ENCODE measurements at places on chromosomes 3 and 15.

GRCh38 chr15:65376767-65377104, 1.1 kb downstream of the IGDCC3 start:
- peak; percentile 51 for DNase-seq

GRCh38 chr3:9173445-9173844, 76.0 kb downstream of the SRGAP3 start:
- DNase-seq = no peak

- peak; percentile 68 for DNase-seq
Measured at GRCh38 chr3:25856902-25857518, 67.1 kb downstream of the OXSM start.

DNA sequence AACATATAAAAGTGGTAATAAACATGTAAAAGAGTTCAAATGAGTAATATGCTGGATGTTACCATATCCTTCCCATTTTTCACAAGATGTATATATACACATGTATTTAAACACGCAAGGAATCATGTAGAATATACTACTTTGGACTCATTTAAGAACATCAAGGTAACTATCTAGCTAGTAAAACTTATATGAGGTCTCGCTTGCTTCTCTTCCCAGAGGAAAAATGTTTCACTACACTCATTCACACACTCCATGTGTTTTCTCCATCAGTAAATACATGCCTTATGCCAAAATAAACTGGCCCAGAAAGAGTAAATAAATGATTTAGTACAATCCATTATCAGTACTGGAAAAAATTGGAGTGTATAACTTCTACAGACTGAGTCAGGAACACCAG, 229.2 kb upstream of the MME start:
- DNase-seq = no peak

DNA sequence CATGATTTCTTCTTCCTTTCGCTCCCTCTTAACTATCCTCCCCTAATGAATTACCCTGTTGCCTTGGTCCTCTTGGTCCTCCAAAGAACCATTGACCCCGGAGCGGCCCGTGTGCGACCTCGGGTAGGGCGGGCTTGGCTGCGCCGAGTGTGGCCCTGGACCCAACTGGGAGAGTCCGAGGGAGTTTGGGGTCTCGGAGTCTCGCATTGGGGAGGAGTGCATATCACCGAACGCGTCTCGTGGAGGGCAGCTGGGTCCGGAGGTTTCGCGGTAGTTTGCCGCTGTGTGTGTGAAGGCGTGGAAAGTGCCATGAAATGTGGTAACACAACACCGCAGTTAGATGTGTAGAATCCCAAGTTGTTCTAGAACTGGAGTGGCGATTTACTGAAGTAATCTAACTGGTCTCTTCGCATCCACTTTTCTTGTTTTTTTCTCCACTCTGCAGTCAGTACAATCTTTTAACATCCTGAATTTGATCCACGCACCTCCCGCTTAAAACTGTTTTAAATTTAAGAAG, 363 bp downstream of the GTF2E1 start:
- no peak for DNase-seq

GRCh38 chr3:125357032-125357658, 18.0 kb downstream of the ZNF148 start:
- DNase-seq = no peak

DNA sequence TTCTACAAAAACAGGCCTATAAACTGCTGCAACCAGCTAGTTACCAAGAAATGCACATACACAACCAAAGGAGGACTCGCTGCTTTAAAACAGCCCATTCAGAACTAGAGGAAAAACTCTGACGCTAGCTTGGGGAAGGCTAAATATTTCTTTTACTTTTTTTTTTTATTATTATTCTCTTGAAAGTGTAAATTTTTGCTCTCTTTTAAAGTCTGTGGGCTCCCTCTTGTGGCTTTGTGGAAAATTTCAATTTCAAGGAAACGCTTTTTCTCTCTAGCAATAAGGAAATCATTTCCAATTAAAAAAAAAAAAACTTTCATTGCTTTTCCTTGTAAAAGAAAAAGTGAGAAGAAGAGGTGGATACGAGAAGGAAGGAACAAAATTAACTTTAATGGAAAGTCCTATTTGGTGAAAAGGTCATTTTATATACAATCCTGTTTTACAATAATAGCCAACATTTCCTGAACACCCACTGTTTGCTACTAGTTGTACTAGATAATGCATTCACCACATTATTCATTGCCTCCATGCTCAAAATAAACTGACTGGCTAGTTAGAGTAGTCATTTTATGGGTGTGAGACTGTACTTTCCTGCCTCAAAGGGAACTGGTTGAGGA, 51.2 kb upstream of the SAMMSON start:
- no peak for DNase-seq

GRCh38 chr3:50532062-50532705, 28.8 kb upstream of the CACNA2D2 start:
- DNase-seq = no peak

GRCh38 chr3:46386205-46386604, 15.5 kb downstream of the CCR5 start:
- no peak for DNase-seq

- no peak for DNase-seq
Measured at GRCh38 chr15:61946778-61947177, 113.5 kb downstream of the VPS13C start.

DNA sequence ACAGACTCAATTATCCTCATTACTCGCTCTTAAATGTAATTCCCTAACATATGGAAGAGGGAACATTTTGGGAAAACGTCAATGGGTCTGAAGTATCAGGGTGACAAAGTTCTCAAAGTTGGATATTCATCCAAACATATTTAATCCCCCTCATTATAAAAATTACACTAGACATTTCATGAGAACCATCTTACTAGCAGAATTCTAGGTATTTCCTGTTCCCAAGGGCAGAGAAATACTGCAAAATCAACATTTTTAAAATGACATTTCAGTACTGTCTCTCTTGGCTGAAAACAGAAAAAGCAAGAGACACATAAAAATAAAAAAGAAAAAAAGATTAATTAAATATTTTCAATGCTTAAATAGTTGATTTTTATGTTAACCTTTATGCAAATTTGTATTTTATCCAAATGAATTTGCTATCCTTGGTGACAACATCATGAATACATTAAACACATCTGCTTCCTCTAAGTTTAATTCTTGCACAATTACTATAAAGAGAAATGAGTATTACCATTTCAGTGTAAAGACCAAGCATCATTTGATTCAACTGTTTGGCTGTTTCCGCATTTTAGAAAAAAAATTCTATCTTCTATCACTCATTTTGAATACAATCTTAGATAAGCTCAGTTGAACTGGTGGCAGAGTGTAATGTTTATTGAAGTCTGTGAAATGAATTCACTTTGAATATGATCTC, 114.8 kb upstream of the COL8A1 start:
- DNase-seq = no peak

- no peak for DNase-seq
Measured at GRCh38 chr3:136931606-136932005, 26.2 kb upstream of the IL20RB start.

DNA sequence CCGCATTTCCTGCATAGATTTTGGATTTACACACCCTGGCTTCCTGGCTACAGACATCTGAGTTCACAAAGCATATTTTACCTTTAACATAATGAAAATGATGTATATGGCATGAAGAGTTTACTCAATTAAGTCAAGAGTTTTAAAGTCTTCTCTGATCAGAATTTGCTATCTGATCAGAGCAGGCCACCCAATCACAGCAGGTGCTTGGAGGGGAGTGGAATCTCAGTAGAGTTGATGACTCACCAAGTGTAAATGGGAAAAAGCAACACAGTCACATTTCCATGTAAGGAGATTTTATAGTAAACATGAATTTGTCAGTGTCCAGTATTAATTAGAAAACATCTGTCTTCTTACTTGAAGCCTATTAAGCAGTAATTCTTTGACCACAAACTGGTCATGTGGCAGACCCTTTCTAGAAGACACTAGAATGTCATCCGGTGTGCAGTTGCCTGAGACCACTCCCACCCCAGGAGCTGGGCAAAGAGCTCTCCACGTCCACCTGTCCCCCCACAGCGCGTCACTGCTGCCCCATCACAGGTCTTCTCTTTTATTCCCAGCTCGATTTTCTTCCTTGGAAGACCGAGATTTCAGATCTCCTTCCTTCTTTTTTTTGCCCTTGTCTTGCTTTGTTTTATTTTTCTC, 10.8 kb downstream of the MESD start:
- no peak for DNase-seq

DNA sequence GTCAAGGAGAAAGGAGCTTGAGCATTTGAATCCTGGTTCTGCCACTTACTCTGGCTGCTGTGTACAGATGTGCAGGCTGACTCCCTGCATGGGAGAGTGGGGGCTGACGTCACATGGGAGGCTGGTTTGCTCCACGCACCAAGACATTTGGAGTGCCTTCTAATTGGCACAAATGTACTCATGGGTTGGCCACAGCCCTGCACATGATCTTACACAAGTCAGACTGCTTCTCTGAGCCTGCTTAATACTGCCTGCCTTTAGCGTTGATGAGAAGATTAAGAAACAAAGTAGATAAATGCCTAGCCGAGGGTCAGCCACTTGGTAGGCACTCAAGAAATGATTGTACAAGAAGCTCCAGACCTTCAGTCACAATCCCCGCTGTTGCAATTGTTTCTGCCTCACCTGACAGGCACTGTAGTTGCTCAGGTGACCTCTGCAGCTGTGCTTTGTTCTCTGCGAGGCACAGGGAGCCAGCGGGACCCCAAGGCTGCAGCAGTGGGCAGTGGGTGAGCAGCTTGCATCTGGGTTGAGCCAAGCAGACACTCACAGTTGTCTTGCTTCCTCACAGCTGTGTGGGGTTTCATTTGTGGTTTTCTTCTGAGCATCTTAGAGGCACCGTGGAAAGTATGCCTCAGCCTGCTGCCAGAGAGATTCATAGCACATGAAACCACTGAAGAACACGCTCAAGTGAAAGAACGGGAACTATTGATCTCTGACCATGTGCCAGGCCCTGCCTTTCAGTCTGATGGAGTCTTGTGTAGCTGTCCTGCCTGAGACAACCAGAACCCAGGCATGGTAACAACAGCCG, 33.1 kb downstream of the GRK7 start:
- DNase-seq = no peak

DNA sequence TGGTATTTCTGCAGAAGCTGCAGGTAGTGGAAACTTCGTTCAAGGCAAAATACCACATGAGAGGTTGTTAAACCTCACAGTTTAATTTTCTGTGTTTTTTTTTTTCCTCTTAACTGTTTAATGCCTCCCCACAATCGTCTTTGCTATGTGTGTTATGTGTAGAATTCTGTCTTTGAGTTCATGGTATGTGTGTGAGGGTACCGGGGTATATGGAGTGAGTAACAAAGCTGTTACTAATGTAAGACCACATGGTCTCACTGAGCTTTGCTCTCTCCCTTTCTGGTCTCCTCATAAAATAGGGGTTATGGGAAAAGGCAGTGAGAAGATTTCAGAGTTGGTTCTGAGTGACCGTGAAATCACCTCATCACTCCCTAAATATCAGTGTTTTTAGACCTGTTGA, 143.6 kb downstream of the USP13 start:
- DNase-seq = no peak

- DNase-seq = peak; percentile 5
Measured at GRCh38 chr3:156395961-156396710, 158.8 kb downstream of the SSR3 start.

DNA sequence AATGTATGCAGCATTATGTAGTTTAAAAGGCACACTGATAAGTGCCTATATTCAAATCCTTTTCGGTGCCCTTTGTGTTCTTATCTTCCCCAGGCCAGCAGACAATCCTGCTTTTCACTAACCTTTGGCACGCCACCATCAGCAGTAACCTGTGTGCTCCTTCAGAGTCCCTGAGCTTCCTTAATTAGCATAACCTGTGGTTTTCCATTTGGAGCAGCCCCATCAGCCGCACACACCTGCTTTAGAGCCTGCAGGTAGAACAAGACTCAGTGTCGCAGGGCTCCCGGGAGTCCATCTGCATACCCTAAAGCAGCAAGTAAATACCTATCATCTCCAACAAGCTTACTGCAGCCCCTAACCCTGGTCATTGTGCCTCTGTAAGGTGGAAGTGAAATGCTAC, 755.1 kb downstream of the ROBO2 start:
- DNase-seq = no peak

- no peak for DNase-seq
Measured at GRCh38 chr3:169780742-169781141, 7.5 kb downstream of the MYNN start.

- no peak for DNase-seq
Measured at GRCh38 chr3:65712140-65712539, 326.6 kb downstream of the MAGI1 start.

DNA sequence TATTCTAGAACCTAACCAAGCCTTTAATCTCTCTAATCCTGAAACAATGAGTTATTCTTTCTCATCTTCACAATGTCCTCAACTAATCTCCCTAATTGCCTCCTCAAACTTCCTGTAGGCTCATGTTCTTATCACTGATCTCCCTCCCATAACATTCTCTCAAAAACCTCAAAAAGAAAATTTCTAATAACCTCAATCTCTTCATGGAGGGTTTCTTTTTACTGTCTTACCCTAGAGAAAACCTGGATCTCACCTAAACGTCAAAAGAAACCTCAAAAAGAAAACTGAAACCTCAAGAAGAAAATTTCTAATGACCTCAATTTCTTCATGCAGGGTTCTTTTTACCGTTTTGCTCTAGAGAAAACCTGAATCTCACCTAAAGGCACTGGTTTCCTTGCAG, 150.2 kb downstream of the GSK3B start:
- no peak for DNase-seq

GRCh38 chr3:112607863-112608262, 33.1 kb downstream of the CCDC80 start:
- no peak for DNase-seq

DNA sequence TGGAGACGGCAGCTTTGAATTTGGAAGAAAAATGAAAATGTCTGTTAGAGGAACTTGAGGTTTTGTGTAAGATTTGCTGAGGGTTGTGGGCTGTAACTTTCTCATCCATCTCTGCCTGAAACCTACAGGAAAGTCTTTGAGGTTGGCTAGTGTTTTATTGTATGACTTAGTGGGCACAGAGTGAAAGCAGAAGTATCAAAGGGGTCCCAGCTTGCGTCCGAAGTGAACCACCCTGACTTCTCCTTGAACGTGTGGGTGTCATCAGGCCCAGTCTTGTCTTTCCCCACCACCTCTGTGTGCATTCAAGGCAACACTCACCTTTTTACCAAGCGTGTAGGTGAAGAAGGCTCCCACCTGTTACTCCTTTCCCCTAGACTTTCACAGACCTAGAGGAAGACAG, 682.1 kb upstream of the CFAP20DC start:
- DNase-seq = no peak

Data from HuH-7 (cell line).